ENCODE measurements at places on chromosomes 12 and 14. TPM values are rescaled to one million over a fixed set of nuclear protein-coding genes. Genes with fewer than 3 reads are reported as not detected.
A peak's percentile ranks its signal among the peaks of the same experiment; 100 is the strongest.

DNA sequence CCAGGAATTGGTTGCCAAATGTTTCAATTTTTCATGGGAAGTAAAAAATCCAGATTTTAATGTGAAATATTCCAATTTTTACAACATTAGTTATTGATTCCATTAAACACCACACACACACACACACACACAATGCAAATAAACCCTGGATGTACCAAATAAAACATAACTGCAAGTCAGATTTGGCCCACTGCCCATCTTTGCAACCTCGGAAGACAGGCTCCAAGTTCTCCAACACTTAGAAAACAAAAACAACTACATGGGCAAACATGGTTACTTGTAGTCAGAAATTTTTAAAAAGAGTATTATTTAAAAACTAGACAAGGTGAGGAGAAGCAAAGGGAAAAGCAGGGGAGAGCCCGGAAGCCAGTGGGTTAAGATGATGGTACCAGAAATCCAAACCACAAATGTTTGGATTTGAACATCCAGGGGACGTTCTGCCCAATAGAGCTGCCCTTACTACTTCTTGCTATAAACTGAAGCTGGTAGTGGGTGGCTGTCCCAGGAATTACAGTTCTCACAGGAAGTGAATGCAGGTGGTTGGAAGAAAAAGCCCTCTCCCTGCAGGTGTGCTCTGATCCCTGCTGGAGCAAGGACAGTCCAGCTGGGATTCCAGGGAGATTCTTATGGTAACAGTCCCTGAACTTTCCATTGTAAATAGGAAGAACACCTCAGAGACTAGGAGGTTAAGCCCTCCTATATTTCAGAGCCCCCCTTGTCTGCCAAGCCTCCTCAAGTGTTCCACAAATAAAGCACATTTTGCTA is 111.7 kb downstream of the SLC25A21 start:
- H3K27ac ChIP-seq: no peak overlapping the region
- H3K4me3 ChIP-seq: no peak overlapping the region
- H3K4me1 ChIP-seq: no peaks in the 10 kb centered on the region

GRCh38 chr14:94119071-94119470 is 8.5 kb downstream of the IFI27 start:
- no peaks in the 10 kb centered on the region for H3K27me3 ChIP-seq
- H3K36me3 ChIP-seq: no peaks in the 10 kb centered on the region
- no peak for DNase-seq

DNA sequence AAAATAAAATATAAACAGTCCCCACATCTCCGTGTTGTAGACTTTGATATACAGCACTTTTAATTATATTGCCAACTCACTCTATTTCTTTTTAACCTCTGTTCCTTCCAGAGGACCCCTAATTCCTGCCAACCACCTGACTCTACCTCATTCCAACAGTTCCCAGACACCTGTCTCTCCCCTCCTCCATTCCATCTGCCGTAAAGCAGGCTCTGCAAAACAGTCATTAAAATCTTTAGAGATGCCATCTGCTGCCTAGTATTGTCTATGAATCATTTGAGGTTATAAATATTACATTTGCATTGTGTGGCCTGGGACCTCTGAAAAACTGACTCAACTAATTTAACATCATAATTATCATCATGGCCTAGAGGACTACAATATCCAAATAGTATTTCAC is 148.8 kb upstream of the DCN start:
- H3K27me3 ChIP-seq: no peaks in the 10 kb centered on the region
- no peaks in the 10 kb centered on the region for H3K4me1 ChIP-seq
- H3K4me3 ChIP-seq: no peak overlapping the region
- DNase-seq: no peak
- H3K36me3 ChIP-seq: no peaks in the 10 kb centered on the region

DNA sequence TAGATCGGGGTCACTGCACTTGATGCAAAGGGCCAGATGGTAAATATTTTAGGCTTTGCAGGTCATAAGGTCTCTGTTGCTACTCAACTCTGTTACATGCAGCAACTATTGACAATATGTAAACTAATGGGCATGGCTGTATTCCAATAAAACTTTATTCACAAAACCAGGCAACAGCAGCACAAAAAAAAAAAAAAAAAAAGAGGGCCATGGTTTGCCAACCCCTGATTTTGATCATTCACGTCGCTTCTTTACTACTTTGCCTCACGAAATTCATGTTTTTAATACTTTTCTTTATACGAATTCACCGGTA is 152.9 kb downstream of the RBM19 start:
- no peak overlapping the region for H3K27ac ChIP-seq
- no peak overlapping the region for H3K4me3 ChIP-seq
- H3K36me3 ChIP-seq: no peaks in the 10 kb centered on the region
- no peak for DNase-seq

GRCh38 chr14:101594511-101595148 is 33.3 kb downstream of the DIO3 start:
- DNase-seq: no peak
- no peaks in the 10 kb centered on the region for H3K27me3 ChIP-seq
- no peaks in the 10 kb centered on the region for H3K36me3 ChIP-seq
- H3K27ac ChIP-seq: no peak overlapping the region

GRCh38 chr14:69460093-69460701 is 24.3 kb upstream of the PLEKHD1 start:
- H3K4me3 ChIP-seq: no peak overlapping the region
- H3K27me3 ChIP-seq: no peaks in the 10 kb centered on the region
- H3K27ac ChIP-seq: no peak overlapping the region
- peak; percentile 49 for DNase-seq
- no peaks in the 10 kb centered on the region for H3K4me1 ChIP-seq

DNA sequence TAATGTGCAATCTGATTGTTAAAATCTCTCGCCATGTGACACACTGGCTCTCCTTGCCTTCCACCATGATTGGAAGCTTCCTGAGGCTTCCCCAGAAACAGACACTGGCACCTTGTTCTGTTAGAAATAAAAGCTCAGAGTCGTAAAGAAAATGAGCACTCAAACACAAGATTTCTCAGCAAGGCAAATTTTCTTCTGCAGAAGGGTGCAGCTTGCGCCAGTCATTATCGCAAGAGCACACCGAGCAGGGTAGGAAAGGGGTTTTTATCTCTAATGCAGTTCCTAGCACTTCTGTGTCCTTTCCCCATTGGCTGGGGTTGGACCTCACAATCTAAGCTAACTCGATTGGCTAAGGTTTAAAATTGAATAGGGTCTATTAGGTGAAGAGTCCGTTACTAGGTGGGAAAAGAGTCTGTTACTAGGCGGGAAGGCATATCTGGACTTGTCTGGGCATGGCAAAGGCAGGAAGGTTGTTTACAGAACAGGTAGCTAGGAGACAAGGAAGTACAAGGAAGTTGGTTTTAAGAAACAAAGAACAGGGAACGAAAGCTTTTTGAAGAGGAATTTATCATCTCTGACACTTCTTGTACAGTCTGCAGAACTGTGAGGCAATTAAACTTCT is 62.6 kb upstream of the BICD1 start:
- no peak overlapping the region for H3K4me3 ChIP-seq
- H3K27me3 ChIP-seq: no peaks in the 10 kb centered on the region
- no peaks in the 10 kb centered on the region for H3K36me3 ChIP-seq

DNA sequence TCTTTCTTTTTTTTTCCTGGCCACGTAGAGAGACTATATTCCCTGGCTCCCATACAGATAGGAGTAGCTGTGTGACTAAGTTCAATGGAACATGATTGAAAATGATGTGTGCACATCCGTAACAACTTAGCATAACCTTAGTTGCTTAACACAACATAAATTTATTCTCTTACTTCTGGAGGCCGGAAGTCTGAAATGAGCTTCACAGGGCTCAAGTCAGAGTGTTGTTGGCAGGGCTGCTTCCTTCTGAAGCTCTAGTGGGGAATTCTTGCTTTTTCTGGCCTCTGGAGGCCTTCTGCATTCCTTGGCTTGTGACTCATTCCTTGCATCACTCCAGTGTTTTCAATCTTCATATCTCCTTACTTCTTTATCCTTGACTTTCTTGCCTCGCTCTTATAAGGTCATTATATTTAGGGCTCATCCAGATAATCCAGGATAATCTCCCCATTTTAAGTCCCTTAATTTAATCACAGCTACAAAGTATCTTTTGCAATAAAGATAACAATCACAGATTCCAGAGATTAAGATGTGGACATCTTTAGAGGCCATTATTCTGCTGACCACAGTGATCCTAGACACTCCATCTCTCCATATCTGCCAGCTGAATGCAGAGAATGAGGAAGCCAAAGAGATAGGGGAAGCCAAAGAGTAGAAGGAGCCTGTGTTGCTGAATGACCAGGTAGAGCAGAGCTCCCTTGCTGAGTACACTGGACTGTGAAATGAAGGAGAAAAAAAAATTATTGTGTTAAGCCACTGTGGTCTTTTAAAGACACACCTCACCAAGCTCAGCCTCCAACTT is 21.0 kb upstream of the SNX6 start:
- H3K27ac ChIP-seq: no peak overlapping the region
- no peaks in the 10 kb centered on the region for H3K4me1 ChIP-seq
- H3K27me3 ChIP-seq: no peaks in the 10 kb centered on the region
- no peak overlapping the region for H3K4me3 ChIP-seq

- no peaks in the 10 kb centered on the region for H3K27me3 ChIP-seq
- DNase-seq: no peak
- H3K4me3 ChIP-seq: no peak overlapping the region
- H3K4me1 ChIP-seq: no peaks in the 10 kb centered on the region
Measured at GRCh38 chr14:62322216-62322615, 560.0 kb downstream of the SNAPC1 start.

- H3K27ac ChIP-seq: no peak overlapping the region
- H3K4me3 ChIP-seq: no peak overlapping the region
- DNase-seq: no peak
- peaks cover 39% of the 10 kb centered on the region for H3K4me1 ChIP-seq
- no peaks in the 10 kb centered on the region for H3K27me3 ChIP-seq
Measured at GRCh38 chr12:54689984-54690383, 41.8 kb upstream of the DCD start.

GRCh38 chr12:34051486-34051885 is 29.2 kb downstream of the ALG10 start:
- no peak overlapping the region for H3K4me3 ChIP-seq
- no peaks in the 10 kb centered on the region for H3K4me1 ChIP-seq
- H3K27me3 ChIP-seq: no peaks in the 10 kb centered on the region
- DNase-seq: no peak
- no peaks in the 10 kb centered on the region for H3K36me3 ChIP-seq
- H3K27ac ChIP-seq: no peak overlapping the region

- no peaks in the 10 kb centered on the region for H3K36me3 ChIP-seq
- DNase-seq: no peak
- H3K4me1 ChIP-seq: no peaks in the 10 kb centered on the region
- H3K27ac ChIP-seq: no peak overlapping the region
- H3K4me3 ChIP-seq: no peak overlapping the region
Measured at GRCh38 chr12:101969-102878, 35.7 kb downstream of the IQSEC3 start.

DNA sequence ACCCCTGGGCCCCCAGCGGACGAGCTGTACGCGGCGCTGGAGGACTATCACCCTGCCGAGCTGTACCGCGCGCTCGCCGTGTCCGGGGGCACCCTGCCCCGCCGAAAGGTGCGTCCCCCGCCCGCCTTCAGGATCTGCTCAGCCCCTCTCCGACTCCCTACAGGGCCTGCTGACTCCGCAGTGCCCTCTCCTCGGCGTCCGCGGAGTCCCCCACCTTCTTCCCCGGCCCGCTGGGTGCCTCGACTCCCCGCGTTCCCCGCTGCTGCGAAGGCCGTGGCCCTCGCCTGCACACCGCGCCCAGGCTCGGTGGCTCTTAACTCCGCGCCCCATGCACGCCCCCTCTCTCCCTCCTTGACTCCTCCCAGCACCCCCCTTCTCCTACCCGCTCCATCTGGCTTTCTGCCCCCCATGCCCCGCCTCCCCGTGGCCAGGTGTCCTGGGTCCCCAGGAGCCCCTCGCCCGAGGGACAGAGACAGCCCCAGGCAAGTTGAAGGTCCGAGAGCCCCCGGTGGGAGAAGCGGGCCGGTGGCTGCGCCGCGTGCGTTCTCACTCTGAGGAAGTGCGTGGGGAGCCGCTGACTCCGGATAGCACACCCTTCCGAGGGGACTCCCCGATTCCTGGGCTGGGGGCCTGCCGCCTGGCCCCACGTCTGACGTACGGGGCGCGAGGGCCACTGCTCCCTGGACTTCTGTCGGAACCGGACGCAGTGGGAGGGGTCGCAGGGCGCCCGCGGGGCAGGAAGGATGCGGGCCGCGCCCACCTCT is 594 bp downstream of the TAMALIN start:
- H3K4me3 ChIP-seq: peak overlapping the region; percentile 52
- no peaks in the 10 kb centered on the region for H3K36me3 ChIP-seq
- peak overlapping the region; percentile 79 for H3K27ac ChIP-seq
- H3K4me1 ChIP-seq: peaks cover 6% of the 10 kb centered on the region
- DNase-seq: no peak
- no peaks in the 10 kb centered on the region for H3K27me3 ChIP-seq

- no peak overlapping the region for H3K4me3 ChIP-seq
- H3K27ac ChIP-seq: no peak overlapping the region
- H3K27me3 ChIP-seq: no peaks in the 10 kb centered on the region
- H3K36me3 ChIP-seq: no peaks in the 10 kb centered on the region
Measured at GRCh38 chr14:44108601-44109000, 398.5 kb downstream of the FSCB start.

GRCh38 chr12:123141615-123142517 is 9.0 kb downstream of the PITPNM2 start:
- H3K4me1 ChIP-seq: peaks cover 28% of the 10 kb centered on the region
- no peak for DNase-seq
- no peaks in the 10 kb centered on the region for H3K27me3 ChIP-seq
- no peaks in the 10 kb centered on the region for H3K36me3 ChIP-seq
- peak overlapping the region; percentile 93 for H3K27ac ChIP-seq

GRCh38 chr14:98716133-98716532 is 555.9 kb downstream of the BCL11B start:
- H3K4me1 ChIP-seq: no peaks in the 10 kb centered on the region
- no peaks in the 10 kb centered on the region for H3K36me3 ChIP-seq
- no peak for DNase-seq
- no peak overlapping the region for H3K27ac ChIP-seq
- H3K27me3 ChIP-seq: no peaks in the 10 kb centered on the region
- no peak overlapping the region for H3K4me3 ChIP-seq

DNA sequence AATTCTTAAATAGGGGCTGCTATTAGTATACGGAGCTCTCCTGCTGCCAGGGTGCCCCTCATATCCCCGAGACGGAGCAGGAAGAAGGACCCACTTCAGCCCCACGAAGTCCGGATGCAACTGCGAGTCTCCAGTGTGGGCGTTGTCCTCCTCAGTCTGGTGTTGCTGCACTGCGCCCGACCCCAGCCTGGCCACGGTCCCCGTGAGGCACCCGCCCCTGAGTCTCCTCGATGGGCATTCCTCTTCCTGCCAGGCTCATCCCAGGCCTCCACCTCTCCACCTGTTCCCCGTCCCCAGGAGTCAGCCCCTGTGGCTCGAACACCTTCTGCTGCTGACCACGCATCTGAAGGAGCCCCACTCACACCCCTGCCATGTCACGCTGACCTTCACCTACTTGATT is 68.1 kb upstream of the SFSWAP start:
- H3K4me3 ChIP-seq: no peak overlapping the region
- H3K27ac ChIP-seq: no peak overlapping the region
- DNase-seq: no peak
- H3K36me3 ChIP-seq: no peaks in the 10 kb centered on the region
- H3K4me1 ChIP-seq: no peaks in the 10 kb centered on the region
- H3K27me3 ChIP-seq: peaks cover under 1% of the 10 kb centered on the region

Gene CLEC1A
- total RNA-seq: 2.1 TPM

Gene USP5
- total RNA-seq: 41.0 TPM

Gene RAD51AP1
- total RNA-seq: 0.50 TPM

Gene NEUROD4
- total RNA-seq: not detected

Gene SRGAP1
- total RNA-seq: 0.51 TPM

Gene CCDC85C
- 7.1 TPM for total RNA-seq

Gene SLC22A17
- 14.6 TPM for total RNA-seq

Gene MIP
- total RNA-seq: 0.50 TPM

Gene CFAP54
- total RNA-seq: 0.19 TPM

Gene WNT1
- total RNA-seq: not detected

Gene CPSF2
- 19.4 TPM for total RNA-seq

Gene FAM186B
- total RNA-seq: 0.19 TPM

Gene CBLN3
- 0.59 TPM for total RNA-seq

Gene AQP5
- not detected for total RNA-seq

Gene SERPINA3
- 17,984 TPM for total RNA-seq

Gene SELPLG
- 4.8 TPM for total RNA-seq

Gene SERPINA5
- total RNA-seq: 250 TPM
